ENCODE measurements at places on chromosomes 16 and 17.

DNA sequence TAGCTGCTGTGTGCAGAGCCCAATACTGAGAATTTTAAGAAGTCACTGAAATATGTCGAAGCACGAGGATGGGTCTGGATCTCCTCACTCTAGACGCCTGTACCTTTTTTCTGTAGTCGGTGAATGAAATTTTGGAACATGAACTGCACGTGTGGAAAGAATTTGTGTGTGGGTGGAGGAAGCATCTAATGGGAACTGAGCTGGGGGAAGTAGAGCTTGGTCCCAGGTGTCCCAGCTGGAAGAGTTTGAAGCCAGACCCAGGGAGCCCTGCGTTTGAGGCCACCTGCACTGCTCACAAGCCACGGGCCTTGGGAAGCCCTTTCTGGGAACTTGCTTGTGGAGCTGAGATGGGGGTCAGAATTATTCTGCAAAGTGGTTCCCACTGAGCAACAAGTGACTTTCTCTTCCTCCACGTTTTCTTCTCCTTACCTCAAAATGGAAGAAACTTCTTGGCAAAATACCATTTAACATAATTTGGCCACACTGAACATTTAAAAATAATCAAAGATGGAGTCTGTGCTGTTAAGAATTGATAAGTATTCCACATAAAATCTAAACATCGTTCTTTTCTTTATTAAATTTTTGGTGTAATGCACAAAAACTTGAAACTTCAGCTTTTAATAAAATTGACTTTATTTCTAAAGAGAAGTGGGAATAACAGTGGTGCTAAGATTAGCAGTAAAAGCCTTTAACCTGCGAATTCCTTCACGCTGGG, 163.8 kb downstream of the PRKCA start:
- no peak for DNase-seq

GRCh38 chr17:3865176-3865575, 19.1 kb upstream of the NCBP3 start:
- DNase-seq = no peak

DNA sequence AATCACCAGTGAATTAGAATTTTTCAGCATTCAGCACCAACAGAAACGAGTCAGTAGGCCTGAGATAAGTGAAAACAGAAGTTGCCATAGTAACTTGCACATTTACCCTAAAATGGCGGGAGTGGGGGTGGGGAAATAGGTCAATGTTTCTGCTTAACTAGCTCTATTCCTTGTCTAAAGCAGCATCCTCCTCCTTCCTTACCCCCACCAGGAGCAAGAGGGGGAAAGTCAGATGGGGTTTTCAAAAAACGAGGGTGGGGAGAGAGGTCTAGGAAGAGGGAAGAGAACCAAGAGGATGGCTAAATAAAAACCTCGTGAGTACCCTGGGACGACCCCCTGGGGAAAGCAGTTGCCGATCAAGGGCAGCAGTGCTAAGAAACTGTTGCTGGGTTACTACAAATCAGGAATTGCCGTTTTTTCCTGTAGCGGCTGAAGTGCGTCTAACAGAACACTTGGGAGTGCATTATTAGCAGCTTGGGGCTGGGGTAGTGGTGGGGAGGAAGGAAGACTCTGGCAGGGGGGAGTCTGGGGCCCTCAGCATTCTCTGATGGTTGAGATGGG, 34.4 kb upstream of the MNT start:
- no peak for DNase-seq

DNA sequence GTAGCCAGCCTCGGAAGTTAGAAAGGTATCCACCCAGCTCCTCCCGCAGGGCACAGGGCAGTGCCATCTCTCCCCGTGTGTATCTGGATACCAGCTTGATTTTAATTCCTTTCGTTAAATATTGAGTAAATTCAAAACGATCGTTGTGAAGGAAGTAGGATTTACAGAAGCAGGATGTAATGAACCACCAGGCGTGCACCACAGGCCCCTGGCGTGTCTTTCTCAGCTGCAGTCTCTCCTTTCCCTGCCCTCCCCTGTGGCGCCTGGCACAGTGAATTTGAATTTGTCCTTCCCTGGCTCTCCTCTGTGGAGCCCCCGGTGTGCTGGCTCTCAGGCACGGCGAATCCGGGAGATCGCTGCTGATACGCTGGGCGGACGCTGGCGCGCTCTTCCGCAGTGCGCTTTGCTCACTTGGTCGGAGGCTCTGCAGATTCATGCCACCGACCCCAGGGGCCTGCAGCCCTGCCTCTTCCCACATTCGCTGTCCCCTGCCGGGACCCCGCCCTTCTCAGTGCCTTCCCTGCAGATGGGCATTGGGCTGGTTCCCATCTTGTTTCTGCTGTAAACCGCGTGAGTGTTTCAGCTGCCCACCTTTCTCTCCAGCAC, 164.6 kb downstream of the RPTOR start:
- DNase-seq = no peak

DNA sequence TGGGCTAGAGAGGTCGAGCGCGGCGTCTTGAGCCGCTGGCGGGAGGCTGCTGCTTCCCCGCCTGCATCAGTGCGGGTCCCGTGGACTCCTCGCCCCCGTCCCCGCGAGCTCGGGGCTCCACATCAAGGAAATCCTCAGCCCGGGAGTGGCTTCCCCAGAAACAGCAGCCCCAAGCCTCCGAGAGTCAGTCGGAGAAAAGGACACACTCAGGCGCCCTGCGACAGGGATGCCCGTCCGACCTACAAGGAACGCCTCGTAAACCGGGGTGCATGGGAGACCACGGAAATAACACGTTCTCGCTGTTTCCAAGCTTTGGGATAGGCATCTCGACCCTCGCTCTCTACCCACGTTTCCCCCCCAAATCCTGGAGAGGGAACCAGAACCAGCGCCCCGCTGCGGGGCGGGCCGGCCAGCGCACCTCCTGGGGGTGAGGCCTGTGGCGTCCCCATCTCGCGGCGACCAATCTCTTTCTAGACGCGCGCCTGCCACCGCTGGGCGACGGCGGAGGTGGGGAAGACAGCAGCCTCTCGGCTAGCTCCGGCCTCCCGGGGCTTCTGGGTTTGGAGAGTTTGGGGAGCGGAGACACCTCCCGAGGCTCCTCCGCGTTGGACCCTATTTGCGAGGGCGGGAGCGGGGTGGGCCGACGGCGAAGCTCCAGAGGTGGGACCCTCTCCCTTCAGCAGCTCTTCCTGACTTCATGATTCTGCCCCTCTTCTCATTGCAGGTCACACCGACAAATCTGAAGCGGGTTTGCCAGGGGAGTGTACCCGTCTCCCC, 759 bp upstream of the TP53I13 start:
- no peak for DNase-seq

- no peak for DNase-seq
Measured at GRCh38 chr16:64882078-64882784, 239.6 kb downstream of the CDH11 start.

DNA sequence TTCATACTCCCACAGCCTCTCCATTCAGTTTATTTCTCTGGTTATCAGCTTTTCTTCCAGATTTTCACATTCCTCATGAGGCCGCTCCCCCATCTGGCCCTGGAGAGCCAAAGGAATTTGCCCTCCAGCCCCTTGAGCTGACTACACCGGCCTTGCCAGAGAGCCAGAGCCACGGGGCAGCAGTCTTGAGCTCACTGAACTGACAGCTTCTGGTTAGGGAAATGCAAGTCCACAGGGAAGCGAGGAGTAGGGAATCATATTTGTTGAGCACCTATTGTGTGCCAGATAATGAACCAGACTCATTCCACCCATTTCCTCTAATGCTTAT, 102.4 kb downstream of the ABCC12 start:
- no peak for DNase-seq

DNA sequence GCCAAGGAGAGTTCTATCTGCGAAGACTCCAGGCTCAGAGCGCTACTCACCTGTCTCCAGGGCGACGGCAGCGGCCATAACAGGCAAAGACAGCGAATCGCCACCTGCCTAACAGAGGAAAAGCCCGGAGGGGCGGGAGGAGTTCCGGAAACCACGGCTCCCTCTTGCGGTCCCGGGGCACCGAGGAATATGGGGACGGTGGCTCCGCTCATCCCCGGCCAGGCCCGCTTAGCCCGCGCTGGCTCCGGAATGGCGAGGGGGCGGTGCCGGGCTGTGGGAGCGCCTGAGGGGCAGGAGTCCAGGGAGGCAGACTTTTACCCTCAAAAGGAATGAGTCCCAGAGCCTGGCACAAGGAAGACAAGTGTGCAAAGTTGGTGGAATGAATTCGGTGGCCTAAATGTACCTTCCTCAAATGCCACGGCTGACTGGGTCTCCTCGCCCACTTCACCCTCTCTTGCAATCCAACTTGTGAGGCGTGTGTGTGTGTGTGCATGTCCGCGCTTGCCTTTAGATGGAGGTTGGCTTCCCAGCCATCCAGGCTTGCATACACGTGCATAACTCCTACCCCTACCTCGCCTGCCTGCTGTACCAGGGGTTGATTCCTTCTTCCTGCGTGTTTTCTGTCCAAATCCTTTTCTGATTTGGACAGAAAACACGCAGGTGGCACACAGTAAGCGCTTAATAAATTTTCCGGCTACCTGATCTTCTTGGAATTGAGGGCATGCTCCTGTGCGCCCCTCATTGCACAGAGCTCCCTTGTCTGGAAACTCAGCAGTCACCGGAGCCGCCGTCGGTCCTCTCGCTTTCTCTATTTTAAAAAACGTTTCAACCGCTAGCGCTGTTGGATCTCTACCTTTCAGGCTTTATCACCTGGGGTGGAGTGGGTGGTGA, 3.5 kb downstream of the C17orf100 start:
- DNase-seq = no peak

- no peak for DNase-seq
Measured at GRCh38 chr17:61132524-61132923, 267.1 kb upstream of the TBX2 start.

DNA sequence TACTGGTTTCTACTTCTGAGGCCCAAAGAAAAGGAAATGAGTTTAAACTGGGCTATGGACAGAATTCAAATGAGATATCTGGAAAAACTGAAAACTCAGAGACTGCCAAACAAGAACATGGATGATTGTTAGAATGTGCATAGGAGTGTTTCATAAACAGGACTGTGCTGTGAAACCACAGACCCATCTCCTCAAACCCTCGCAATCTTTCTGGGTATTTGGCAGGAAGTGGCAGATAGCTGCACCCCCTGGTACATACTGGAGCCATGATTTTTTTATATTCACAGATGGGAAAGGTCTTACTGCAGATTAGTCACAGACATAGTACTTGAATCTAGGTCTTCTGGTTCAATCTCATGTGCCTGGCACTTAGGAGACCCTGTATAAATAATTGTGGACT, 145.0 kb downstream of the CCDC182 start:
- DNase-seq = no peak

GRCh38 chr16:86353148-86353547, 157.2 kb upstream of the FOXF1 start:
- DNase-seq = no peak

GRCh38 chr17:47729476-47729875, 3.6 kb upstream of the TBX21 start:
- DNase-seq = no peak

DNA sequence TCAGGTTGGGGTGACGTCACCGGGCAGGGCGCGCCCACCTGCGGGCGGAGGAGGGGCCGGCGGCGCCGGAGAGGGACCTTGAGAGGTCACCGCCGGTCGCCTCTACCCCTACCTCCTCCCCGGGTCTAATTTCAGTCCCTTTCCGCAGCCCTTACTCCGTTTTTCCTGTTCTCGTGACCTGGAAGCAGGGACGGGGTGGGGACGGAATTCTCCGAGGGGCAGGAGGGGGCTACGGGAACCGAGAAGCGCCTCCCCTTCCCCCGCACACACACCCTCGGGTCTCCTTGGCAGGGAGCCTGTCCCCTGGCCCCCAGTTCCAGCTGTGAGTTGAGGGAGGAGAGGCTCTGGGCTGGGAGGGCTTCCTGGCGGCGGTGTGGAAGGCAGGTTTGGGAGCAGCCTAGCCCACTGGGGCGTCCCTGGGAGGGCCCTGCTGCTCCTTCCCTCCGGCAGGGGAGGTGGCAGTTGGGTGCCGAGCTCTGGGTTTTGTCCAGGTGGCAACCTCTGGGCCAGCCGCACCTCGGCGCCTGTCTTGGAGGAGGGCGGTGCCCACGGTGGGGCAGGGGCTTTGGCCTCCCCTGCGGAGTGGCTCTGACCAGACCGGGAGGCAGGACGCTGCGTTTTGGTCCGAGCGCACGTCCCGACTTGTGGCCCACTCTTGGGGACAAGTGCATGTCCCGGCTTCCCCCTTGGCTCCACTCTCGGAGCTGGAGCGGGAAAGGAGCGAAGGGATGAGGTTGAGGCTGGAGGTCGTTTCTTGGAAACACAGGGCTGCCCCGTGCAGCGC, 773 bp downstream of the SYNGR3 start:
- no peak for DNase-seq

- DNase-seq = no peak
Measured at GRCh38 chr17:32327911-32328310, 14.1 kb downstream of the C17orf75 start.
